ENCODE measurements at places on chromosomes 7 and 10.
A peak's percentile ranks its signal among the peaks of the same experiment; 100 is the strongest.

- DNase-seq: peak; percentile 93
Observed at GRCh38 chr7:82443547-82444219, at the start of gene CACNA2D1. Gene CACNA2D1 (minus strand): TSS chr7:82443777.

DNA sequence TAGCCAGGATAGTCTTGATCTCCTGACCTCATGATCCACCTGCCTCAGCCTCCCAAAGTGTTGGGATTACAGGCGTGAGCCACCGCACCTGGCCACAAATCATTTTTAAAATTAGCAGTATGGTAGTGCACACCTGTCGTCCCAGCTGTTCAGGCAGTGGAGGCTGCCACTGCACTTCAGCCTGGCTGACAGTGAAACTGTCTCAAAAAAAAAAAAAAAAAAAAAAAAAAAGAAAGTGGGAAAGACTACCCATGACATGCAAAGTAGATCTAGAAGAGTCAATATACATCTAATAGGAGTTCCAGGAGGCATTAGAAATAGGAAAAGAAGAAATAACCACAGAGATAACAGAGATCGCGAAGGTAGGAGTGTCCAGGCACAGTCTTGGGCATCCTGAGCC, 3.2 kb downstream of the CSGALNACT2 start:
- DNase-seq: no peak

GRCh38 chr10:34690383-34691049, 124.6 kb downstream of the PARD3 start:
- no peak for DNase-seq

DNA sequence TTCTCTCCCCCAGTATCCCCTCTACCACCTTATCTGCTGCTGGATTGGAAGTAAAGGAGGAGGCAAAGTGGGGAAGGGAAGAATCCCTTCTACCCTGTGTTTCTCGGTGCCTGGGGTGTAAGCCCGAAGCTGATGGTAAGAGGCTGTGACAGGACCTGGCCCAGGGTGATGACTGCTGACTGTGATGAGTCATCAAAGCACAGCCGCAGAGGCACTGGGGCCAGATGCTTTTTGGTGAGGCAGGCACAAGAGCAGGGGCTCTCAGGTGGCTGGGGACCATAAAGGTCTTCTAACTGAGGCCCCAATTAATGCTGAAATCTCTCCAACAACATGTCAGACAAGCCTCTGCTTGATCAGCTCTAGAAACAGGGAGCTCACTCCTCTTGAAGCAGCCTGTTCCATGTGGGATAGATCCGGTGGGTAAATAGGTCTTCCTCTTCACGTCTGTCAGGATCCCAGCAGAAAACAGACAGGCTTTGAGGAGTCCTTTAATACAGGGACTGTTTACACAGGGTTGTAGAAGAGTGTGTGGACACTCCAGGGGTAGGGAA, 86.1 kb upstream of the PCBD1 start:
- DNase-seq: no peak

DNA sequence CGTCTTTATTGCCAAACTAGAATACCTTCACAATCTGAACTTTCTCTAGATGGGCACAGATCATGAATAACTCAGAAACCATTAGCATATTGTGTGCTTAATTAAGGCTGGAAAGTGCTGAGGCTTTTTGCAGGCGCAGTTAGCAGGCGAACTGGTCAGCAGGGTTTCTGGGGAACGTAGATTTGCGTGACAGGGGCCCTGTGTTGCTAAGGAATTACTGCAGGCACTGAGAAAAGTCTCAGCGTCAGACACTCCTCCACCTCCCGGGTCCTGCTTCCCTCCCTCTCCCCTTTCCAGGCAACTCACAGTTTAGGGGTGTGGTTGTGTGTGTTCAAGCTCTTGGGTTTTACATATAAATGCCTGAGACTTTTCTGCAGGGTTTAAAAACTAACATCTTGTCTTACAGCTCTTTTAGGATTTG, 2.2 kb downstream of the MAP3K8 start:
- DNase-seq: peak; percentile 67

DNA sequence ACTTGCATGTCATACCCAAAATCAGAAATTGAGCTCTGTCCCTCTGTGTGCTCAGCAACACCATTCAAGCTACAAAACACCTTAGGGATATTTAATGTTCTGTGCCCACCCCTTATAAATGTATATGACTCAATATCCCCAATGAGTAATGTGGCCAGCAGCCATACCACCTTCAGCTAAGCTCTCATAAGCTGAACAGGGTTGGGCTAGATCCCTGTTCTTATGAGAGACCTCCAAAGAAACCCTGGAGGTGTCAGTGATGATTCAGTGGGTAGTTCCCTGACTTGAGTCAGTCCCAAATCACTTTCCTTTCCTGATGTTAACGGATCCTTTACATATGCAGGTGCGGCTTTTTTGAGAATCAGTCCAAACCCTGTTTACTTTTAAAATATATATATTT, 253.8 kb downstream of the CREB5 start:
- DNase-seq: no peak

DNA sequence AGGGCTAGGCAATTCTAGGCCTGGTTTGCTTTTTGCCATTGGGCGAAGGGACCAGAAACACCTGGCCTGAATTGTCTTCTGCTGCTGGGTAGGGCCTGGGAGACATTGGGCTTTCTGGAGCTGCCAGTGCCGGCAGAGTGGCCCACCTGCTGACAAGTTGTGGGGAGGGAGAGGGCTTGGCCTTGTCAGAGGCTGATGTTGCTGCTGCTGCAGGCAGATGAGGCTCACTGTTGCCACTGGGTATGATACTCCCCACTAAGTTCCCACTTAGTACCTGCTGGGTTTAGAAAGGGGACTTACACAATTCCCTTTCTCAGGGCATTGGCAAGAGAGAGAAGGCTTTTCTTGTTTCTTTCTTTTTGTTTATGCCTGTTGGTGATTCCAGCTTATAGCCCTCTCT, 289.6 kb upstream of the NPVF start:
- DNase-seq: no peak

GRCh38 chr7:5694221-5694754, 87.2 kb downstream of the RNF216 start:
- DNase-seq: no peak

DNA sequence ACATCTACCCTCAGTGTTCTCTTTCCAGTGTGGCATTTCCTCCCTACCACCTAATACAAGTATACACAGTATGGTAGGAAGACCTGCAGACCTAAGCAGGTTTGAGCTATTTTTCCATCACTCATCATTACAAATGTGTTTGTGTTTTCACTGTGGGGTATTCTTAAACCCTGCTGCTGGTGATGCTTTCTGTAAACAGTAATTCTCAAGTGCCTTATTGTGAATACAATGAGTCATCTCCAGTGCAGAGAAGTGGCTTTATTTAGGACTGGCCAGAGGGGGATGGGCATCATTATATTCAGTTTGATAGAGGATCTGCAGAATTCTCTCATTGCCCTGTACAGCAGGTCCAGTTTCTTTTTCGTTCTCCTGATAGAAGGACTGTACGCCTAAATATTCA, 63.7 kb downstream of the GRM8 start:
- DNase-seq: no peak

DNA sequence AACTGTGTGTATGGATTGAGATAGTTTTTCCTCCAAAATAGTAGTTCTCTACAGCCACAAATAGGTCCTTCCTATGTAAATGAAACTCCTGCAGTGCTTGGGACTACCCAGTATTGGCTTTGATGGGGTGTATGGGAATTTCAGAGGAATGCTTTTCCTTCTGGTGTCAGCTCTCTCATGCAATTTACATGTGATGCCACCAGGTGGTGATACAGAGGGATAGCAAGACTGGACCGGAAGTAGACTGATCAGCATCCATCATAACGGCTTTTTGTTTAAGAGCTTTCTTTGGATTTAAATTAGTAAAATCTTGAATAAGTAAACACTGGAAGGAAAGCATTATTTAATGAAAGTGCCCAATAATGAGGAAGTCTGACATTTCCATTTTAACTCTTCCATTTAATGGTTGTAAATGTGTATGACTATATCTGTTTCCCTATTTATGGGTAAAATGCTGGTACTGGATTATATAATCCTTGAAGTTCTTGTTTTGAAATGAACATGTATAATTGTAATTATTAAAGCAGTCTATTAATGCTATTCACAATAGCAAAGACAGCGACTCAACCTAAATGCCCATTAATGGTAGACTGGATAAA, 22.7 kb downstream of the DYNC1I1 start:
- no peak for DNase-seq

DNA sequence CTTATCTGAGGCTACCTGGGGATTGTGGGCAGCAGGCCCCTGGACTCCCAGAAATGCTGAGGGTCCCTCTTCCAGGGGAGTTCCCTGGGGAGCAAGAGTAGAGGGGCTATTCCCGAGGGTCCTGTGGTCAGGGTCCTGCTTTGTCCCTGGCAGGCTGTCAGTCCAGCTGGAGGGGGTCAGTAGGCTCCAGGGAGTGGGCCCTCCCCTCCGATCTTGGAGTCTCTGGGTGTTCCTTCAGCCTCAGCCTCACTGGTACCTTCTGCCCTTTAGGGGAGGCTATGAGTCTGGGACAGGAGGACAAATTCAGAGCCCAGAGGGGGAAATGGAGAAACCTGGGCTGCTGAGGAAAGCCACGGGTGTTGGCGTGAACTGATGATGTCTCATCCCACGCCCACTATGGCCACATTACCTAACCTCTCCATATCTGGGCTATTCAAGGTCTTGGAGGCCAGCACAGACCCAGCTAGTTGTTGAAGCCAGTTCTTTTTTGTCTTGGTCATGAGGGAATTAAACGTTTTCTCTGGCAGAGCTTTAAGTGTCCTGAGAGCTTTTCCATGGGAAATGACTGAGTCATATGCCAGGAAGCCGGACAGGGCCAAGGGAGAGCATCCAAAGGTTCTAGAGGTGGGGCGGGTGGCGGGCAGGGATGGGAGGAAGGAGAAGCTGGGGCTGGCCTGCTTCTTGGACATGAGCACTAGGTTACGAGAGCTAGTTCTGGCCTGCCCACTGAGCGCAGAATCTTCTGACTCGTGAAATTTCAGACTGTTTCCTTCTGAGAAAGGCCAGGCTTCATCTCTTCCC, 6.2 kb downstream of the CALHM2 start:
- no peak for DNase-seq

DNA sequence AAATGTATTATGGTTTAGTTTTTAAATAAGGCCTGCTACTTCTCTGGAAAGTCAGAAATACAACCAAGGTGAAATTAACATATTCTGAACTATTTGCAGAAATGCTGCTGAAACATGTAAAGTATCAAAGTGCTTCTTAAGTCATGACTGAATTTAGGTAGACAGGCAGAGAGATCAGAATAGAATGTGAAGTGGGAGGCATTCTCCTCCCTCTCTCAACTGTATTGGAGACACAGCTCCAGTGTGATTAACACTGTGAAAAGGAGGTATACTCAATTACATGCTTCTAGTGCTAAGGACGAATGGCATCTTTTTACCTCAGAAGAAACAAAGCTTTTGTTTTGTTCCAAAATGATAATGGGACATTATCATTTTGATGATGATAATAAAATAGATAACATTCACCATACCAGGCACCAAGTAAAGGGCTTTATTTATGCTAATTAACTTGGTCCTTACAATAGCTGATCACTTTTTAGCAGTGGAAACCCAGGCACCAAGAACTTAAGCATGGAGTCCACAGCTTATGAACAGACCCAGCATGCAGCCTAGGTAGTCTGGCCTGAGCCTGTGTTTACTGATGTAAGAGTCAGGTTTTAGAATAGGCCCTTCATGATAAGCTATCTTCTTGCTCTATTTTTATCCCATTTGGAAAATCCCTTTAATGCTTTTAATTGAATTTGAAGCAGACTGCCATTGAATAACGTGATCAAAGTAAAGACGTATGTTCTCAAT, 26.0 kb downstream of the PPP1R9A start:
- no peak for DNase-seq

- no peak for DNase-seq
Observed at GRCh38 chr10:6918305-6918704, 338.2 kb upstream of the PRKCQ start.

GRCh38 chr10:132880128-132880981, 62.0 kb downstream of the CFAP46 start:
- no peak for DNase-seq

GRCh38 chr7:32479574-32480200, 10.5 kb downstream of the LSM5 start:
- no peak for DNase-seq

DNA sequence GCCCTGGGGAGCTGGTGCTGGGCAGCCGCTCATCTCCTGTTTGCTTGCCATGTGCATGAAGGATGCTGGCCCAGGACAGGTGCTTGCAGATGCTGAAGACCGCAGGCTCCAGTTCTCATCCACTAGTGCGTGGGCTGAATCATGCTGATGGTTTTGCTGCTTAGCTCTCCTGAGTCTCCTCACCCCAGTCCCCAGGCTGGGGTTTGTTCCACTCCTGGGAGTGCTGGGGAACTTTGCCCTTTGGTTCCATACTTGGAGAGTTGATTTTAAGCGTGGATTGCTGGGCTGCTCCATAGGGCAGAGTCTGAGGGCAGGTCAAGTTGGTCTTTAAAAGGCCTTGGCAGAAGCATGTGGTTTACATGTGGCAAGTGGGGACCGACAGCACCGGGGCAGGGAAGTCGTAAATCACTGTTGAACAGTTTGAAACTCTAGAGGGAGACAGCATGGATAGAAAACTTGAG, 9.1 kb downstream of the DYNC2I1 start:
- no peak for DNase-seq

DNA sequence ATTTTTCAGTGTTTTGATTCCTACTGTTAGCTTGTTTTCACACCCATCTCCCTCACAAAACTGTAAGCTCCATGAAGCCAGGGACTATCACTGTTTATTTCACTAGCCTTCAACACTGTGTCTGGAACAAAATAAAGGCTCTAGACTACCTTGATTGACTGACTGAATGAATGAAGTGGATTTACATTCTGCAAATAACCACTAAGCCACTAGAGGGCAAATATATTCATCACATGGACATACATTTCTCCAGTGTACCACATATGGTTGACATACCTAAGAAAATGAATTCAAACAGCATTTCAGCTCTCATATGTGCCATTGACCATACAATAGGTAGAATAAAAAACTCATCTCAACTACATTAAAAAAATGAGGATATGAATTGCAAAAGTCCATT, 185.9 kb downstream of the RAB11FIP2 start:
- no peak for DNase-seq

DNA sequence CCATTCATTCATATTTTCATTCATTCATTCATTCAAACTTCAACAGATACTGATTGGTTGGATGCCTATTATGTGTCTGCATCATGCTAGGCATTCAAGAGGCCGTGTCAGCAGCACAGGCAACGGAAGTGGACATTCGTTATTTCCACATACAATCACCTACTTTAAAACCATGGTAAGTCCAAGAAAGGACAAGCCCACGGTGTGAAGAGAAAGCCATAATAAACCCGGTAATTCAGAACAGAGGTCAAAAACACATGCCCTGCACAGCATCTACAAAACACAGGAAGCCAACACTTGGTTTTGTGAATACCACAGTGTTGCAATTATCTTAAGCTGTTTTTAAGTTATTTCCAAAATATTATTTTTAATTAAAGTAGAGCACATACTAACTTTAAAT, 126.7 kb downstream of the GLI3 start:
- no peak for DNase-seq

GRCh38 chr7:1421020-1421790, 38.1 kb downstream of the MICALL2 start:
- no peak for DNase-seq

- no peak for DNase-seq
Observed at GRCh38 chr10:34824870-34825269, 9.8 kb upstream of the PARD3 start.

- DNase-seq: no peak
Observed at GRCh38 chr10:114258274-114258840, 19.3 kb downstream of the VWA2 start.
